ENCODE measurements at places on chromosomes 13 and 19.

GRCh38 chr13:34708566-34709313 is 233.3 kb upstream of the NBEA start:
- no peak for DNase-seq

- DNase-seq = peak; percentile 15
These were observed 59.6 kb downstream of the MYO9B start for GRCh38 chr19:17135001-17135853.

- DNase-seq = no peak
These were observed 385.8 kb downstream of the DLEU7 start for GRCh38 chr13:50457415-50458393.

DNA sequence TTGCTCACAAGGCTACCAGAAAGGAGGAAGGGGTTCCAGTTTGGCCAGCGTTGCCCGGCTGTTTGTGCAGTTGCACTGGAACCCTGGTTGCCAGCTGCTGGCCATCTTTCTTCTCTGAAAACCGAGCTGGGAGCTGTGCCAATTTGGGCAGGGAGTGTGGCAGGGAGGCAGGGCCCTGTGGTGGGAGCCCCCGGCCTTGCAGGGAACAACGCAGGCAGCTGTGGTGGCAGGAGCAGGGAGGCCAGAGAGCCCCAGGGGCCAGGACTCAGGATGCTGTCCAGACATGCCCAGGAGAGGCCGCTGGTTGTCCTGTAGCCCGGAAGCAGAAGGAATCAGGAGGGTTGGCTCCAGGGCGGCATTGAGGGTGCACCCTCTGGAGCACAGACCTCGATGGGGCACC is 4.8 kb downstream of the KMT5C start:
- DNase-seq = no peak

- no peak for DNase-seq
These were observed 32.5 kb downstream of the FGF14 start for GRCh38 chr13:102369302-102369701.

DNA sequence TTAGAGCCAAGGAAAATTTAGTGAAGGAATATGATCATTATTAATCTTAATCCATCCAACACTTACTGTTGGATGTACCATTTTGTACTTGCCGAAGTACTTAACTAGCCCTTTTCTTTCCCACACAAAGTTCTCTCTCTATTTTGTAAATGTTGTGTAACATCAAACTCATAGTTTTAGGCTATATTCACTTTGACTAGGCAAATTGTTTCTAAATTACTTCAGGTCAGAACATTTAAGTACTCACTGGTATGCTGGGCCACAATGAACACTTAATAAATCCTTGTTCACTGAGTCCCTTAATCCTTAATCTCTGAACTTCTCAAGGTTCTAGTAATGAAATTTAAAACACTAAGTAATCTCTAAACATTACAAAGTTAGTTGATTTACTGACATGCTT is 49.3 kb upstream of the EEF1AKMT1 start:
- DNase-seq = no peak

DNA sequence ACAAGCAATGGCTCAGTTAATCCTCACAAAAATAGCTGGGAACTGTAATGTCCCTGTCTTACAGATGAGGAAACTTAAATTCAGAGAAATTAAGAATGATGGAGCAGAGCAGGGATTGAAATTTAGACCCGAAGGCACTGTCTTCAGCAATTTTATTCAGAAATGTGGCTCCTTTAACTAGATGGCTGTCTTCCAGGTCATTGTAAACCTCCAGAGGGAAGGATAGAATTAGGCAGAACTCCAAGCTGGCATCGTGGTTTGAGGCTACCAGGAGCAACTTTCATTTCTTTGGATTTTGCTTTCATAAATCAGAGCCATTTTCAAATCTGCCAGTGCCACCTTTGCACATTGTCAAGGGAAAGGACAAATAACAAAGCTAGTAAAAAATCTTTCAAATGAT is 339.0 kb downstream of the DCT start:
- no peak for DNase-seq

Data from small intestine (tissue), 16 donors.